ENCODE measurements at places on chromosomes 1 and 21.

- DNase-seq = no peak
Observed at GRCh38 chr1:233883671-233884070, 20.8 kb upstream of the SLC35F3 start.

DNA sequence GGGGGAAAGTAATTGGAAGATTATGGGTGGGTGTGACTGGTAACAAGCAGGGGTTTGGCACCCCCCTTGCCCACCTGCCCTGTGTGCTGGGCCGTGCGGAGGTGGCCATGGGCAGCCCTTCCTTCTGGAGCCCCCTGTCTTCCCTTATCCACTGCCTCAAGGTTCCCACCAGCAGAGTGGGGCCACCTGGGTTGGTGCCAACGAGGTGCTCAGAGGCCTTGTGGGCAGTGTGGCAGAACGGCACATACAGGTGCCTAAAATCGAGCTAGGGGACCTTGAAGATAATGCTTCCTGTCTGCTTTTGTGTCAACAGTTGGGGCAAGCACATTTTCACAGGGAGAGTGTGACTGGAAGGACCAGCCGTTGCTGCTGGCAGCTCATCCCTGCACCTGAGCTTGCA is 161.8 kb downstream of the PCBP3 start:
- no peak for DNase-seq

DNA sequence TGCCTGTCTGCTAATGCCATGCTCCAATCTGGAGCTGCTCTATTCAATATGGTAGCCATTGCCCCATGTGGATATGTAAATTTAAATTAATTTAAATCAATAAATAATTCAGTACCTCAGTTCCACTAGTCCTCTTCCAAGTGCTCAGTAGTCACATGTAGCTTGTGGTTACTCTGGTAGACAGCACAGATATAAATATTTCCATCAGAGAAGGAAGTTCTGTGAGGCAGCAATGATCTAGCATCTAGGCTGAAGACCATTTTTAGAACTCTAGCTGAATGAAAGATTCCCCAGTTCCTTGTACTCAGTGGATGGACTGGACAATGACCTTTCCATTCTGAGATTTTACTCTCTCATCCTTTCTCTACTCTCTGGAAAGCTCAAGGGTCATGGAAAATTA is 25.8 kb upstream of the CAPZB start:
- DNase-seq = no peak

DNA sequence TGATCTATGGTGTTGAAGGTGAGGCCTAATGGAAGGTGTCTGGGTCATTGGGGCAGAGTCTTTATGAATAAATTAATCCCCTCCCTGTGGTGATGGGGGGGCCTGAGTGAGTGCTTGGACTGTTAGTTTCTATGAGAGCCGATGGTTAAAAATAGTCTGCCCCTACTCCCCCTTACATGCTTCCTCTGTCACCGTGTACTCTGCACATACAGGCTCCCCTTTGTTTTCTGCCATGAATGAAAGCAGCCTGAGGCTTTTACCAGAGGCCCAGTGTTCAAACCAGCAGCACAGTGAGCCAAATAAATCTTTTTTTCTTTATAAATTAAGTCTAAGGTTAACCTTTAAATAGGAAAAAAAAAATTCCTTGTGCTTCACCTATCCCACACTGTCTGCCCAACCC is 657.0 kb downstream of the AMY1C start:
- DNase-seq = no peak

- DNase-seq = no peak
Observed at GRCh38 chr1:222582099-222582774, 7.5 kb downstream of the TAF1A start.

- no peak for DNase-seq
Observed at GRCh38 chr1:95427525-95427924, 193.5 kb downstream of the RWDD3 start.

GRCh38 chr1:153040950-153041631 is at the start of gene SPRR2D:
Gene SPRR2D (minus strand): TSS chr1:153041120. CDS start chr1:153040346, 774 bp downstream.
- DNase-seq = no peak

DNA sequence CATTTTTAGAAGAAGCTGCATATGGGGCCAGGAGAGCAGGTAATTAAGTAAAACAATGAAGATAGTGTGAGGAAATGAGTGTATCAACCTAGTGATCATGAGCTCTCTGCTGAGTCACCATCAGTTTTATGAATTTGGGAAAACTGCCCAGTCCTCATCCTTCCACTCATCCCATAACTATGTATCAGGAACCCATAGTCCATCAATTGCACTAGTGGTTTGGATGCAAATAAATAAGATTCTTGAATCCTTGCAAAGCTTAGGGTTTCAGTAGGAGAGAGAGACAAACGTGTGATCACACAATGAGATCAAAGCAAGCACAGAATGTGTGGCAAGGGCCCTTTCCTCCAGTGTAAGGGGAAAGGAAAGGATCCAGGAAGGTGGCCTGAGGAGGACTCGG is 145.6 kb downstream of the ZZZ3 start:
- no peak for DNase-seq

- no peak for DNase-seq
Observed at GRCh38 chr1:6105218-6105679, 59.6 kb downstream of the KCNAB2 start.

- DNase-seq = no peak
Observed at GRCh38 chr1:154663471-154664060, 55.6 kb upstream of the ADAR start.

DNA sequence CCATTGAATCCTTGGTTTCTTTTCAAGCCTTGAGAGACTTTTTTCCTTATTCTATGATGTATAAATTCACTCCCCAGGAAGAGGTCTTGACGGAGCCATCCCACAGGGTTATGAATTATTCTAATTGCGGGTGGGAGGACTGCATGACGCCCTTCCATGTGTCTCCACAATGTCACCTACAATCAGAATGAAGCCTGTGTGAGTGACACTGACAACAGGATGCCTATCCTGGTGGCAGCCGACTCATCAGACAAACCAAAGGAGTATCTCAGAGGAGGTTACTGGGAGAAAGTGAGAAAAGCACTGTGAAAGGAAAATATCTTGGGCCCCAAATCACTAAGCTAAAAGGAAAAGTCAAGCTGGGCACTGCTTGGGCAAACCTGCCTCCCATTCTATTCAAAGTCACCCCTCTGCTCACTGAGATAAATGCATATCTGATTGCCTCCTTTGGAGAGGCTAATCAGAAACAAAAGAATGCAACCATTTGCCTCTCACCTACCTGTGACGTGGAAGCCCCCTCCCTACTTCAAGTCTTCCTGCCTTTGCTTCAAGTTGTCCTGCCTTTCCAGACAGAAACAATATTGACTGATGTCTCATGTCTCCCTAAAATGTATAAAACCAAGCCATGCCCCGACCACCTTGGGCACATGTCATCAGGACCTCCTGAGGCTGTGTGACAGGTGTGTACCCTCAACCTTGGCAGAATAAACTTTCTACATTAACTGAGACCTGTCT is 98.4 kb downstream of the SMYD2 start:
- no peak for DNase-seq

DNA sequence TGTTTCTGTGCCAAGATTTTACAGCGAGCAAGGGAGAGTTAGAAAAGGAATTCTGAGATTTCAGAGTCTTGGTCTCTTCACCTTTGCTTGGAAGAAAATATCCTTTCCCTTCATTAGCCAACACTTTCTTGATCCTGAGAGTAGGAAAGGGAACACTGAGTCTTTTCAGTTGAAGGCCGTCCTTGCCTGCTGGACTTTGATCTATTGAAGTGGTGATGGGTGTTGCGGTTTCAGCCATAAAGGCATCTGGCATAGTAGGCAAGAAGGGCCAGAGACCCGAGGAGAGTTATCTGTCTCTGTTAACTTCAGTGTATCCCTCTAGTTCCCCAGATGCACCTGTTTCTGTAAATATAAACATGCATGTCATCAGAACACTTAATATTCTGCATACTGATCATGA is 9.7 kb downstream of the SELE start:
- DNase-seq = no peak

- no peak for DNase-seq
Observed at GRCh38 chr1:117605164-117605773, 579 bp upstream of the TENT5C start.

DNA sequence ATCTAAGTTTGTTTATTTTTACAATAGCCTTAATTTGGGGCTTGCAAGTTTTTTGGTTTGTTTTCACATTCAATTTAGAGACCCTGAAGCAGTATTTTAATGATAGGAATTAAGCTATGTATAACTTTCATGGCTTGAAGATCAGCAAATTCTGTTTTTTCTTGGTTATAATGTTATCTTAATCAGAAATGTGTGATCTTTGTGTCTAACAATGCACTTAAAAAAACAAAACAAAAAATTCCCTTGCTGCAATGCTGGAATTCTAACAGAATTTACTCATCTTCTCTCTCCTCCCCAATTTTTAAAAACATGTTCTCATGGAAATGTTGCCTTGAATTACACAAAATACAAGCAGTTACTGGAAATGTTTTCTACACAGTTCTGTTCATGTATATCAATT is 113.1 kb downstream of the OLFML2B start:
- DNase-seq = no peak

DNA sequence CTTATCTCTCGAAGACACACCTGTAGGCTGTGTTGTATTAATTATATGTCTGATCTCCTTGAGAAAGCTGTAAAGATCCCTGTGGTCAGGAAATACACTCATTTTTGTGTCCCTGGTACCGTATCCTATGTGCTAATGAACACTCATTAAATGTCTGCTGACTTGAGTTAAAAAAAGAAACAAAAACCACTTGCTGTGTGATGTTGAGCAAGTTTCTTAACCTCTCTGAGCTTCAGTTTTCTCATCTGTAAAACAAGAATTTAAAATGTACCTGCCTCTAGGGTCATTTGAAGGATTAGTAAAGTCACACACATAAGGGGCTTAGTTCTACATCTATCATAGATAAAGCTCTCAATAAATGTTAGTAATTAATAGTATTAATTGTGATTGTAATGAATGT is 91.3 kb downstream of the VWA5B1 start:
- DNase-seq = no peak

GRCh38 chr1:18564676-18565075 is 66.0 kb upstream of the PAX7 start:
- DNase-seq = no peak

GRCh38 chr1:20376880-20377494 is 86.3 kb downstream of the VWA5B1 start:
- DNase-seq = no peak

- DNase-seq = no peak
Observed at GRCh38 chr1:212692774-212693644, 6.6 kb downstream of the BATF3 start.

- DNase-seq = no peak
Observed at GRCh38 chr1:13730751-13731482, 30.9 kb downstream of the PRDM2 start.

DNA sequence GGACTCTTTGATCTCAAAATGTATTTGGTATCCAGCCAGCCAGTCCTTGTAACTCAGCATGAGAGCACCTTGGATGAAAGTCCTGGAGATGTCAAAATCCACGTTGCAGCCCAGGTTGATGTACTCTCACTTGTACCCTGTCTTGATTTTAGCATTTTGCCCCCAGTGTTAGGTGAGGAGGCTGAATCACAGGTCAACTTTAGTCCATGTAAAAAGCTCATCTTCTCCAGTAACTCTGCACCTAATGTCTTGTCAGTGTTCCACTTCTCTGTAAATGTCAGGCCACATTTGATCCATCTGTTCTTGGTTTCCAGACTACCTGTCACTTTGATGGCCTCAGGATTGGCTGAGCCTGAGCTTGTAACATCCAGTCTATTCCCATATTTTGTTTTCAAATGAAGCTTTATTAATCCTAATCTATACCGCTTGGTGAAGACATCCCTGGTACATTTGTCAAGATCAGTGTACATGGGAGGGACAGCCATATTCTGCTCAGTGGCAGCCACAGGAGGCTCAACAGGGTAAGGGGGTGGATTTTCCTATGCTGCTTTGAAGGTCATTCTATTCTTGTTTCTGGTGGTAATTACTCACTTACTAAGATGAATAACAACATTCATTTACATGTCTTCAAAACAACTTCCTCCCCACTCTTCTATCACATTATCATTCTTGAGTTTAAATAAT is 24.1 kb upstream of the FCRL3 start:
- no peak for DNase-seq

GRCh38 chr1:233025157-233025556 is 74.7 kb downstream of the NTPCR start:
- no peak for DNase-seq

DNA sequence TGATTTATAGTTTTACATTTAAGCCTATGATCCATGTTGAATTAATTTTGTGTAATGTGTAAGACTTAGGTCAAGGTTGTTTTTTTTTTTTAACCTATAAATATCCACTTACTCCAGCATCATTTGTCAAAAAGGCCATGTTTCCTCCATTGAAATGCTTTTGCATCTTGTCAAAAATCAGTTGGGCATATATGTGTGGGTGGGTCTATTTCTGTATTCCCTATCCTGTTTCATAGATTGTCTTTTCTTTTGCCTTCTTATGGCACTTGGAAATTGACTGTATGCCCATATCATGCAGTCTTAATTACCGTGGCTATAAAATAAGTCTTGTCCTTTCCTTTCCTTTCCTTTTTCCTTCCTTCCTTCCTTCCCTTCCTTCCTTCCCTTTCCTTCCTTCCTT is 138.2 kb downstream of the PRDM2 start:
- DNase-seq = no peak

DNA sequence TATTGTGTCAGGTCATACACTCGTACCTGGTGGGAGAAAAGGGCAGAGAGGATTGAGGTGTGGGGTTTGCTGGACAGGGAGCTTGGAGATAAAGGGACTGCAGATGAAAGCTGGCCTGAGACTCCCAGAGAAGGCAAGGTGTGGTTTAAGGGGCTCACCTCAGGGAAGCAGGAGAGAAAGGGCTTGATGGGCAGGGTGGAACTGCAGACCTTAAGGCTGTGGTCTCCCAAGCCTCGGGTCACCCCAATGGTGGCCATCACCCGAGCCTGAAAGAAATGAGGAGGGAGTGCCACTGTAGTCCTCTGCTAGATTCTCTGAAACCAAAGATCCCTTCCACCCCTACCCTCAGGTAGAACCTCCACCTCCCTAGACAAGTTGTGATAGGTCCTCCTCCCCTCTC is 3.7 kb upstream of the RHOC start:
- no peak for DNase-seq

DNA sequence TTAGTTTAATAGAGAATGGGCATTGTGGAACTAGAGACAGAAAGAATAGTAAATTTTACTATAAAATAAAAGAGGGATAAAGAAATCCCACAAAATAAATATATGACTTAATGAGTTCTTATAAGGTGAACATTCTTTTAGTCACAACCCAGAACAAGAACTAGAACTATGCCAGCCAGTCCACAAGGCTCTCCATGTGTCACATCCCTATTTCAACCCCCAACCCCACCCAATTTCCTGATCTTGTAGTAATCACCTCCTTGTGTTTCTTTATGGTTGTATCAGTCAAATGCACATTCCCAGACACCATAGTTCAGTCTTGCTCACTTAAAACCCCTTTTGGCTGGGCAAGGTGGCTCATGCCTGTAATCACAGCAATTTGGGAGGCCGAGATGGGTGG is 662.3 kb upstream of the CAMK1G start:
- DNase-seq = no peak
